ENCODE measurements at places on chromosomes 3 and 15.

DNA sequence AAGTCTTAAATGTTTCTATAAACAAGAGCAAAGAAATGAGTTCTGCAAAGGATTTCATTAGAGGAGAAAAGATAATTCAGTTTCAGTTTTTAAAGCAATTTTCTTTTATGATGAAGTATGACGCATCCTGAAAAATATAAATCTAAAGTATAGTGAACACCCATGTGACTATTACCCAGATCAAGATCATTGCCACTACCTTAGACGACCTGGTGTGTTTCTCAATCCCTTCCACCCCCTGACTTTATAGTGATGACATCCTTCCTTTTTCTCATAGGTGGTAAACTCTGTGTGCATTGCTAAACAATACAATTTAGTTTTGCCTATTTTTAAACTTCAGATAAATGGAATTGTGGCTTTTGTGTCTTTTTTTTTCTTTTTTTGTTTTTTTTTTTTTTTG, 8.4 kb downstream of the STT3B start:
- DNase-seq = no peak

DNA sequence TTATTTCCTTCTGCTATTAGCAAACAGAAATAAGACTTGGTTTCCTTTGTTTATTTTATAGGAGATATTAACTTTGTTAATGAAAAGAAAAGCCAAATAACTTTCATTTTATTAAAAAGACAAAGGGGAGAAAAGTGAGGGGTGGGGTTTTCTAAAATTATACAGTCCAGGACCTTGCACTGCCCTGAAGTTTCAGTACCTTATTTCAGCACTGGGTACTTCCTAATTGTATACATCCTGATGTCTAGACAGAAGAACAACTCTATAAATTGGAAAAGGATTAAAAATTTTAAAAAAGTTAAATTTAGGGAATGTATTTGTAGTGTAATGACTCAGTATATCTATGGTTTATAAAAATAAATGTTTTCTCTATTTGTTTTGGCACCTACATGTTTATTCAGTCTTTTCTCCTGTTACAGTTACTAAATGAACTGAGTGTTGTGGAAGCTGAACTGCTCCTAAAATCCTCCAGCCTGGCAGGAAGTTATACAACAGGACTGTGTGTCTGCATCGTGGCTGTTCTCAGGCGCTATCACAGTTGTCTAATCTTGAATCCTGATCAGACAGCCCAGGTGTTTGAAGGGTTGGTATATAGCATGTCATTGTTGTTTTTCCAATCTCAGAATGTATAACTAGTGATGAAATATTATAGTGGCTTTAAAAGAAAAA, 27.6 kb upstream of the P2RY13 start:
- no peak for DNase-seq

GRCh38 chr3:27885641-27886040, 163.5 kb upstream of the EOMES start:
- DNase-seq = no peak

DNA sequence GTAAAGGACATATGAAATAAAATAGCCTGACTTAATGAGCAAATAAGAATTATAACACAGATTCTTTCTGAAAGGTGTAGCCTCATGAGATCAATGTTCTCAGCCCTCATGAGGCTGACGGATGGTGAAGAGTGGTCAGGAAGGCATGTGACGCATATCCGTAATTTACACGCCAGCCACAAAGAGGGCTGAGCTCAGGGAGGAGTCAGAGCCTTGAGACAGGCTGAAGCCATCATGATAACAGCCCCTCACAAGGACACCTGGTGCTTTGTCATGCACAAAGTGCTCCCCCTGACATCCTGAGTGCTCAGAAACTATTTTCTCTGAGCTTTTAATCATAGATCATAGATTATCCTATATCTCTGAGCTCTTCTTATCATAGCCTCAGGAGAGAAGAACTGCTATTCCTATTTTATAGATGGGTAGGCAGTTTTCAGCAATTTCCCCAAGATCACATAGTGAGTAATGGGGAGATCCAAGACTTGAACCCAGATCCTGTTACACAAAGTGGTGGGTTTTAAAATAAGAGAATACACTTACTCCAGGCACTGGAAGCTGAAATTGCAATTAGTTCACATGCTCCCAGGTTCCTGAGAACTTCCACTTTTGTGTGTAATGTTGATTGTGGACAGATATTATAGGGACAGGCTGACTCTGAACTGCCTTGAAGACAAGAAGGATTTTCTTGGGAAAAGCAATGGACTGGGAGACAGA, 267.1 kb downstream of the RPLP1 start:
- DNase-seq = no peak

GRCh38 chr15:60264088-60264487, 133.7 kb downstream of the ANXA2 start:
- DNase-seq = no peak

DNA sequence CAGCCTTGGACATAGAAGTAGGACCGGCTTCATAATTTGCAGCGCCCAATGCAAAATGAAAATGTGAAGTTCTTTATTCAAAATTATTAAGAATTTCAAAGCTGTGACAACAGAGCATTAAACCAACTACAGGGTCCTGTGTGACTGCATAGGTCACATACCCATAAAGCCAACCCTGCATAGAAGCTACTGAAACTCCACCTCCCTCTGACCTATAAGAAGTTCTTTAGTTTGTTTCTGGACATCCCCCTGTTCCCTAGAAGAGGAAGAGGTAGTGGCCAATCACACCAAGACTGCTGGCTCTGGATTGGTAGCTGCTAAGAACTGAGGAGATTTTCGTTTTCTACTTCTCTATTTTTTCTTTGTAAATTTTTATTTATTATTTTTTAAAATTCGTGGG, 9.0 kb upstream of the SELENOT start:
- no peak for DNase-seq

DNA sequence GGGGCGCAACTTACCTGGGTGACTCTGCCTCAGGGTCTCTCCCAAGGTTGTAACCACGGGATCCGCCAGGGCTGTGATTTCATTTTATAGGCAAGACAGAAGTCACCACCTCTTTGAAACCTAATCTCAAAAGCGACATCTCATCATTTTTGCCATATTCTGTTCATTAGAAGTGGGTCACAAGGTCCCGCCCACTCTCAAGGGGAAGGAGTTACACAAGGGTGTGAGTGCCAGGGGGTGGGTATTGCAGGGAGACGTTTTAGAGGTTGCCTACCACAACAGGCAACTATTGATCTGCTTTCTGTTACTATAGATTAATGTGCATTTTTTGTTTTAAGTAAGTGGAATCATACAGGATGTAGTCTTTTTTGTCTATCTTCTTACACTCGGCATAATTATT, 56.6 kb upstream of the ADPGK start:
- DNase-seq = no peak

GRCh38 chr3:129686941-129687340, 80.5 kb upstream of the PLXND1 start:
- no peak for DNase-seq

- DNase-seq = no peak
Observed at GRCh38 chr3:52286777-52287110, 884 bp upstream of the GLYCTK start.

DNA sequence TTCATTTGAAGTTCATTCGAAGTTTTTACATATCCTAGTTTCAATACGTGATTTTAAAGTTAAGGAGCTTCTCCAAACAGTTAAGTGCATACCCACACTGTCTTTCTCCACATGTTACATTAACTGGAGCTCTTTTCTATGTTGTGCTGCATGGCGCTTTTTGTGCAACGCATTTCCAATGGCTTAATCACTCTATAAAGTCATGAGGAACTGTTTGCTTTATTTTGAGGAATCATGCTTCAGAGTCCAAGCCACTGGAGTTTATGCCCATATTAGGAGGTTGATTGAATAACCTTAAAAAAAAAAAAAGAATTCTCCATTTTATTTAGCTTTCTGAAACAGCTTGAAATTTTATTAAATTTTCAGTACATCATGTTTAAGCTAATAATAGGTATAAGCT, 109.4 kb upstream of the MBNL1 start:
- DNase-seq = no peak

GRCh38 chr3:14397940-14398796, 4.2 kb upstream of the SLC6A6 start:
- no peak for DNase-seq

GRCh38 chr15:72192416-72192815, 5.2 kb downstream of the GRAMD2A start:
- DNase-seq = no peak
